Aorta (tissue), 5 donors: ENCODE measurements at places on chromosomes 6 and 20. TPM values are rescaled to one million over a fixed set of nuclear protein-coding genes. Genes with fewer than 3 reads are reported as not detected.

The PPIL6 gene
- 1.0 TPM for total RNA-seq

The DZANK1 gene
- total RNA-seq, result 2.3 TPM

The ECT2L gene
- total RNA-seq, result 0.30 TPM

The AVP gene
- total RNA-seq, result not detected

The SAMHD1 gene
- total RNA-seq, result 127 TPM

The CST5 gene
- not detected for total RNA-seq

The SYNDIG1 gene
- 4.5 TPM for total RNA-seq

The PTCRA gene
- not detected for total RNA-seq

The NRM gene
- total RNA-seq, result 13.0 TPM

The SLC2A10 gene
- total RNA-seq, result 25.6 TPM

The EFCAB8 gene
- 1.1 TPM for total RNA-seq

The SGK2 gene
- 3.4 TPM for total RNA-seq

The PSMG4 gene
- 24.3 TPM for total RNA-seq

The SPDEF gene
- 0.23 TPM for total RNA-seq

The CLPSL1 gene
- not detected for total RNA-seq

The CTNNBL1 gene
- total RNA-seq, result 42.9 TPM

The TSPO2 gene
- total RNA-seq, result not detected

The BNIP5 gene
- total RNA-seq, result not detected

The RFX6 gene
- total RNA-seq, result not detected

The FRS3 gene
- total RNA-seq, result 3.7 TPM

The ZFP57 gene
- not detected for total RNA-seq

The XKR7 gene
- total RNA-seq, result not detected
